ENCODE measurements at places on chromosomes 12 and 14.

- no peak for DNase-seq
Measured at GRCh38 chr14:104140463-104141331, 2.3 kb downstream of the KIF26A start.

- no peak for DNase-seq
Measured at GRCh38 chr12:108308395-108309085, 30.6 kb downstream of the CMKLR1 start.

DNA sequence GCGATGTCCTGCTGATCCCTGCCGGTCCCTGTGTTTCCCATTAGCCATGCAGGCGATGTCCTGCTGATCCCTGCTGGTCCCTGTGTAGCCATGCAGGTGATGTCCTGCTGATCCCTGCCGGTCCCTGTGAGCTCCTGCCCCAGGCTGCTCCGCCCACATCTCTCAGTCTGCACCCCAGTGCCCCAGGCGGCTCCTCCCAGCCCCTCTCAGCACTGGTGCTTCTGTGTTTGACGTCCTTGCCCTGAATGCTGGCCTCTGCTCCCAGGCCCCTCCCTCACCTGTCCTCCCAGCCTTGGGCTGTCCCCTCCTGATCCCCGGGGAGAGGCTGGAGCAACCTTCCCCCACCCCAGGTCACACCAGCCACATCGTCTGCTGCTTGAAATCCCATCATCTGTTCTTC is 41.4 kb upstream of the TEX22 start:
- DNase-seq, result no peak

DNA sequence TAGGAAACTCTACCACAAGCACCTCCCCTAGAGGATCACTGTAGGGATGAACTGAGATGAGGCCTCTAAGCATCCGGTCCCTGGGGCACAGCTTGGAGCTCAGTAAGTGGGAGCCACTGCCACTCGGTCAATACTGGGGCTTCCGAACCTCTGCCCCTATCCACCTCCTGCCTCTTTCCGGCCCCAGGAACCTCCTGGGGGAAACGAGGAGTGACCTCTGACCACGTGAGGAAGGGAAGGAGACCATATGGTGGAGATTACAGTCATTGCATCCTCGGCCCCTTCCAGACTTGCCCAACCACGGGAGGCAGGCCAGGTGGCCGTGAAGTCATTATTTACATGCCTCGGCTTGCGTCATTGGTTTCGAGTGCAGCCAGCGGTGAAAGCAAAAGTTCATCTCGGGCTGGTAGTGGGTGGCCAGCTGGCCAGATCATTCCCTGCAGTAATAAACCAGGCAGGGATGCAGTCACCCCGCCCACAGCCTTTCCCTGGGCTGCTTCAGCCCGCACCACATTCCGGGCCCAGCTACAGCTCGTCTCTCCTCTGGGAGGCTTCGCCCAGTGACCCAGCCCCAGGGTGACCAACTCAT is 65.4 kb downstream of the C14orf132 start:
- DNase-seq, result no peak

Measured in NCI-H460 (cell line).